ENCODE measurements at places on chromosomes 13 and 19.

DNA sequence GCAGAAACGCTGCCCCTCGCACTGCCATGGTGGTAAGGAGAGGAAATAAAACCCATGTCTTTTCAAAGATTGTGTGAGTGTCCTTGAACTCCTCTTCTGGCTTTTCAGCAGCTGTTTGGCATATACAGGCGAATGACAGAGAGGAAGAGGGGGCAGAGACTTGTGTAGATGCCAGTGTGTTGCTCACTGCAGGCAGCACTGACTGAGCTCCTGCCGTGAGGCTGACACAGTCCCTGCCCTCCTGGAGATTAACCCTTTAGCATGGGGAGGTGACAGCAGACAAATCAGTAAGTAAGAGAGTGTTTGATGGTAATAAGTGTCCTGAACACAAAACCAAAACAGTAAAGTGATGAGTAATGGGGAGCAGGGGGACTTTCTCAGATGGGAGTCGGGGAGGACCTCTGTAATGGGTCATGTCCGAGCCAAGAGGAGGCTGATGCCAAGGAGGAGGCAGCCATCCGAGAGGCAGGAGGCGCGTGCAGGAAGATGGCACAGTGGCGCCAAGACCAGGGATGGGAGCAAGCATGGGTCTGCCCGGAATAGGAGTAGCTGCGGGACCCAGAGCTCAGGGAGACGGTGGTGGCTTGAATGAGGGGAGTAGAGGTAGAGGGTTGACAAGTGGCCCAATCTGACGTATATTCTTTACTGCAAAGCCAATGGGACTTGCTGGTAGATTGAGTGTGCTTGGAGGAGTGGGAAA lies 182.2 kb downstream of the FOXO1 start:
- DNase-seq: no peak

DNA sequence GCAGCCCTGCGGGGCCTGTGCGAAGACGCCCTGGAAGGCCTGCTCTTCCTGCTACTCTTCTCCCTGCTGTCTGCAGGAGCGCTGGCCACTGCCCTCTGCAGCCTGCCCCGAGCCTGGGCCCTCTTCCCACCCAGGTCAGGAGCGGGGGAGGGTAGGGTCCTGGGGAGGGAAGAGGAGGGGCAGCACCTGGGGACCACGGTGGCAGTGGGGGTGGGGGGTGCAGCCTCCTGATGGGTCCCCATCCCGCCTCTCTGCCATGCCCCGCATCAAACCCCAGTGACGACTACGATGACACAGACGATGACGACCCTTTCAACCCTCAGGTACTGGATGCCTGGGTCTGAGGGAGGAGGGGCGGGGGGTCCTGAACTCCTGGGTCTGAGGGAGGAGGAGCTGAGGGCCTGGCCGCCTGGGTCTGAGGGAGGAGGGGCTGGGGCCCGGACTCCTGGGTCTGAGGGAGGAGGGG lies 13.4 kb upstream of the LENG8 start:
- no peak for DNase-seq

DNA sequence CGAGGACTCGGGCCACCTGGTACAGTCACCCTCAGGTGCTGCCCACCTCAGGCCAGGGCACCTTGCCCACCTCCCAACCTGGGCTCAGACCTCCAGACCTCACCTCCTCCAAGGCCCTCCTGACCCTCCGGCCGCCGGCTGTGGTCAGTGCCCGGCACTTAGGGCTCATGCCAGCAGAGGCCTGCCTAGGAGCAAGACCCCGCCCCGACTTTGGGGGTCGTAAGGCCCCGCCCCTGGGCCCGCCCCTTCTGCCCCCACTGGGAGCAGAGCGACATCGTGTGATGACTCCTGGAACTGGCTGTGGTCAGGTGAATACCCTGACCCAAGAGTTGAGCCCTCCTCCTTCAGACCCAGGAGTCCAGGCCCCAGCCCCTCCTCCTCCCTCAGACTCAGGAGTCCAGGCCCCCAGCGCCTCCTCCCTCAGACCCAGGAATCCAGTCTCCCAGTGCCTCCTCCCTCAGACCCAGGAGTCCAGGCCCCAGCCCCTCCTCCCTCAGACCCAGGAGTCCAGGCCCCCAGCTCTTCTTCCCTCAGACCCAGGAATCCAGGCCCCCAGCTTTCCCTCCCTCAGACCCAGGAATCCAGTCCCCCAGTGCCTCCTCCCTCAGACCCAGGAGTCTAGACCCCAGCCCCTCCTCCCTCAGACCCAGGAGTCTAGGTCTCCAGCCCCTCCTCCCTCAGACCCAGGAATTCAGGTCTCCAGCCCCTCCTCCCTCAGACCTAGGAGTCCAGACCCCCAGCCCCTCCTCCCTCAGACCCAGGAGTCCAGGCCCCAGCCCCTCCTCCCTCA lies at the start of gene SBK2:
Gene SBK2 (minus strand): TSS at position 183 of the 790 bp plus-strand sequence. CDS start 839 bp downstream, outside the sequence.
- no peak for DNase-seq

GRCh38 chr19:47381121-47381520 lies 32.0 kb downstream of the DHX34 start:
- no peak for DNase-seq

GRCh38 chr13:66159511-66159910 lies 1070.6 kb downstream of the PCDH9 start:
- DNase-seq: no peak

DNA sequence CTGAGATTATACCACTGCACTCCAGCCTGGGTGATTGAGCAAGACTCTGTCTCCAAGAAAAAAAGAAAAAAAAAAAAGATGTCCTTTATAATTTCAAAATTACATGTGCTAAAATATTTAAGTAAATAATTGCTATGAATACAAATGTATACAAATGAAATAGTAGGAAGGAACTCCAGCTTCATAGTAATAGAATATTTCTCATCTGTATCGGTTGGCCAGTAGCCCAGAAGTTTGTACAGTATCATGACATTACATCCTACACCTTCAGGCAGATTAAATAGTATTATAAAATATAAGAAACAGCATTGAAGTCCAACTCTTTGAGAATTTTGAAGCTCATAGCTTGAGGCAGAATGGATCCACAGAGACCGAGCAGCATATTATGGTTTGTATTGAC lies 36.5 kb upstream of the CLDN10 start:
- no peak for DNase-seq

DNA sequence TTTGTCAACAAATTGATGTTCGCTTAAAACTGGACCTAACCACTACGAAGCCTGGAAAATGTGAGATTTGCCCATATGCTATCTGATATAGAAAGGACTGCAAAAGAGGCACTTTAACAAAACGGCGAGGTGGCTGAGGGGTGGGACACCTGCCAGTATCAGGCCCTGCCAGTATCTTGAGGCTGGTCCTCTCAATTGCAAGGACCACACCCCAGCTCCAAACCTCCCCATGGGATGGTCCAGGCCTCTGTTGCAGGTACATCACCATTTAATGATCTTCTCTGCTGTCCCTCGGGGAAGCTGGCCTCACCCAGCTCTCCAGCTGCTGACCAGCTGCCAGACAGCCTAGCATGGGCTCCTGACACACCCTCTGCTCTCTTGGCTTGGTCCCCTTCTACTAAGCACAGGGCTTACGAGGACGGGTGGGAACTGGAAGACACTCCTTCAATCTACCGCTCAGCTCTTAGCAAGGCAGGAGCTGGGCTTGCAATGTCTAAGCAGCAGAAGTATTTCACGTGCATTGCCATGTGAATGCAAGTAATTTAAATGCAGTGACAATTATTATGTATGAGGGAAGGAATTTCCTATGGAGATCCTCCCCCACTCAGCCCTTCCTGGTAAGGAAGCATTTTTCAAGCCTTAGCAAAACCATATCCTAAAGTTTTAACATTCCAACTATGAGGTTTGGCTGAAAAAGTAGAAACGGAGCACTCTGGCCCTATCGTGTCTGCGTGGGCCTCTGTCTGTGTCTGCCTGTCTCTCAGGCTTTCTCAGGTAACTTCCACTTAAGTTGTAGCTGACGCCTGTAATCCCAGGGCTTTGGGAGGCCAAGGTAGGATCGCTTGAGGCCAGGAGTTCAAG lies 63.9 kb downstream of the LATS2 start:
- DNase-seq: no peak

GRCh38 chr19:10289167-10289835 lies 451 bp upstream of the ICAM5 start:
- peak; percentile 85 for DNase-seq

DNA sequence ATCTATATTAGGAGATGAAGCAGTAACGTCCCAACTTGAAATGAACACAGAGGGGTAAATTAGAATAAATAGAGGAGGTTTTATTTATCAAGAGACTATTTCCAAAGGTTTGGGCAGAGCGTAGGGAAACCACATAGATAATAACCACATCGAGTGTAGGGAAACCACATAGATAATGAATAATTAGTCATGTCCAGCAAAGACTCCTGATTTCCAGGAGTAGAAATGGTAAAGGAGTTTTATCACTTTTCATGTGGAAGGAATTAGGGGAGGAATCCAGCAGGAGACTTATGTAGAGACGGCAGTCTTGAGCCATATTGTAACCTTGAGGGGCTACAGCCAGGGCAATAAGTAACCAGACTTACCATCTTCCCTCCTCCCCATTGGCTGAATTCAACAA lies 136.3 kb upstream of the CSNK1A1L start:
- DNase-seq: no peak

- DNase-seq: no peak
These were observed 8.9 kb downstream of the ACTN4 start for GRCh38 chr19:38656171-38656981.

DNA sequence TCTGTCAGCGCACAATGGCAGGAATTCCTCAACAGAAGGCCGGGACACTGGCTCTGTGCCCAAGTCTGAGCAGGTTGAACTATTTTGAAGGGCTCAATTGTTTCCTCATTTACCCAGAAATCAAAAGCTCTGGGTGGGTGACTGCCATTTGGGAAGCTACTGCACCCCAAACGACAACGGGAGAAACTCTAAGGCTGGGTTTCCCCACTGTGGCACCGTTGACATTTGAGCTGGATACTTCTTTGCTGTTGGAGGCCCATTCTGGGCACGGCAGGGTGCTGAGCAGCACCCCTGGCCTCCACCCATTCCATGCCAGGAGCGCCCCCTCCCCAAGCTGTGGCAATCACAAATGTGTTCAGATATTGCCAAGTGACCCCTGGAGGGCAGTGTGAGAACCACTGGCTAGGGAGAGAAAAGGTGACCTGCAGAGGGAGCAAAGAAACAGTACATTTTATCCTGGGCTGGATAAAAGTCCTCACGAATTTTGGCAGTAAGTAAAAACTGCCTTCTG lies 62.5 kb downstream of the RFX2 start:
- no peak for DNase-seq

- no peak for DNase-seq
These were observed 28.2 kb downstream of the GAS6 start for GRCh38 chr13:113835461-113836270.

DNA sequence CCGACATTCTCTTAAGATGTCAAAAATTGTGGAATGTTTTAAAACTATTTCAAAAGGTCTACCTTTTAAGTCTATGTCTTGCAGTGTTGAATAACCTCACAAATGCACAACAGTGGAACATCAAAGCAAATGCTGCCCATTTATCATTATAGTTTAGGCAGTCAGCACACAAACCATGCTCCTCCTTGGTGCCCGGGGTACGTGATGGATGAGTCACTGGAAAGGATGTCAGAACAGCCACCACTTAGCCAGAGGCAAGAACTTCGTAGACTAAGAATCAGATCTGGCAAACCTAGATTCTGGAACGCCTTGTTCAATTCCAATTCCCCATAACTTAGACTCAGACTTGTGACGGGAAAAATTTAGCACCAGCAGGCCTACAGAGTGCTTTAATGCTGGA lies 343.6 kb downstream of the FGF9 start:
- no peak for DNase-seq

- DNase-seq: no peak
These were observed 912 bp downstream of the GRK1 start for GRCh38 chr13:113667771-113668490.

GRCh38 chr13:79222427-79223205 lies 183.4 kb downstream of the RBM26 start:
- no peak for DNase-seq

DNA sequence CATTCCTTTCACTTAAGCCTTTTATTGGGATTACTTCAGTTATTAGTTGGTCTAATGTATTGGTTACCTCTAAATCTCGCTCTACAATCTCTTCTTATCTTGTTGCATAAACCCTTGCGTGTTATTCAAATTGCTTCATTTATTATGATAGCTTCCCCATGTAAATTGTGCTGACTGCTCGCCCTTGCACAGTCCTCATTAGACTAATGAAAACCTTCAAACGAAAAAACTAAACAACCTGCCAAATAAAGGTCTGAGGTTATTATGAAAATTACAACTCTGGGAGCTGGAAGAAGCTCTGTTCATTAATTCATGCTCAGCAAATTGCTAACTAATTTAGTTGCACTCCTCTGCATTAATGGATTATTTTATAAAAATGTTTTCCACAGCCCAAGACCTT lies 320.1 kb downstream of the DACH1 start:
- DNase-seq: no peak

GRCh38 chr19:50661023-50661422 lies 11.8 kb downstream of the C19orf81 start:
- DNase-seq: no peak

DNA sequence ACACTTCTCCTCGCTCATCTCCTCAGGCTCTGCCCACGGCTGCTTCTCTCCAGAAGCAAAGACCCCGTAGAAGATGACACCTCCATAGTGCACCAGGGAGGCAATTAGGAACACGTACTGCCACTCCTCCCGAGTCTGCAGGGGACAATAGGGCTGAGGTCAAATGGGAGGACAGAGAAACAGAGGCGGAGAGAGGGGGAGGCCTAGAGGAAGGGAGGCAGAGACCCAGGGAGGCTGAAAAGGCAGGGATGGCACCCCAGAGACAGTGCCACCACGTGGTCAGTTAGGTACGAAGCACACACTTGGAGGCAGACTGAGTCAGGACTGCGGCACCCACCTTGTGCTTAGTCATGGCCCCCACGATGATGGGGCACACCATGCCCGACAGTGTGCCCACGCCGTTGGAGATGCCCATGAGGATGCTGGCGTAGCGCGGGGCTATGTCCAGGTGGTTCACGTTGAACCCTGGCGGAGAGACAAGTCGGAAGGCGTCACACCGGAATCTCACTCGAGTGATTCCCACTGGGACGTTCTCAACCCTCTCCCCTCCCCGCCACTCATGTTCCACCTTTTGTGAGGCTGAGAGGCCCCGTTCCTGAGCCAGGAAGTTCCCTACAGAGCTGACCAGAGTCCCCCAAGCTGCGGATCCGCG lies 5.6 kb downstream of the GFY start:
- DNase-seq: no peak

DNA sequence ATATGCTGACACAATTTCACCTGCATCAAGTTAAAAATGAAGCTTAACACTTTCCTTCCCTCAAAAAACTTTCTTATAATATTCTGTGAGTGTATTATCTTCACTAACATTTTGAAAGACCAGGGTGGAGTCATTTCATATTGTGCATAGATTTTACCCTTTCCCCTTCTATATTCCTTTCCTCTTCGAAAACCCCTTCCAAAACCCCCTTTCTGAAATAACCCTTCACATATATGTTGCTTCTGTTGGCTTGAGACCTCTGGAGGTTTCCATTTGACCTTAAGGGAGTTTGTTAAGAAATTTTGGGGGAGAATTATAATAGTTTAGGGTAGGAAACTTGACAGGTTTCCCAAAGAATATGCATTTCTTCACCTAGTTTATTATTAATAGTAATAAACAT lies 489.6 kb upstream of the MIR17HG start:
- no peak for DNase-seq

Measured in left lung (tissue), 14 donors.